Suppressor macrophage (primary cell): ENCODE measurements at places on chromosomes 13 and 19.

- no peak for DNase-seq
These were observed 77.5 kb downstream of the LHFPL6 start for GRCh38 chr13:39525506-39525905.

- DNase-seq, result peak; percentile 43
These were observed 27.3 kb downstream of the TMEM255B start for GRCh38 chr13:113786262-113786841.

DNA sequence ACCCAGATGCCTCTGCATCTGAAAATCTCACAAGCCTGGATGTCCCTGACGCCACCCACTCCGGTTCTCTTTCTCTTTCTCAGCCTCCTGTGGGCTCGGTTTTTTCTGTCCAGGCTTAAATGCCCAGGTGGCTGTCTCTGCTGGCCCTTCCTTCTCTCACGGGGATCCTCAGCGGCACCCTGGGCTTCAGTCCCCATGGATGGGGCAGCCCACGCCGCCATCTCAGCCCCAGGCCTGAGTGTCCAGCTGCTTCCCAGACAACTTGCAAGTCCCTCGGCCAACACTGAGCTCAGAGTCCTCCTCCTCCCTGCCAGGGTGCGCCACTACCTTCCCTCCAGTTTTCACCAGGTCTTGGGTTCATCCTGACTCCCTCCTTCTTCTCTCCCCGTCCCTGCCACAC lies 6.4 kb downstream of the FBN3 start:
- no peak for DNase-seq

DNA sequence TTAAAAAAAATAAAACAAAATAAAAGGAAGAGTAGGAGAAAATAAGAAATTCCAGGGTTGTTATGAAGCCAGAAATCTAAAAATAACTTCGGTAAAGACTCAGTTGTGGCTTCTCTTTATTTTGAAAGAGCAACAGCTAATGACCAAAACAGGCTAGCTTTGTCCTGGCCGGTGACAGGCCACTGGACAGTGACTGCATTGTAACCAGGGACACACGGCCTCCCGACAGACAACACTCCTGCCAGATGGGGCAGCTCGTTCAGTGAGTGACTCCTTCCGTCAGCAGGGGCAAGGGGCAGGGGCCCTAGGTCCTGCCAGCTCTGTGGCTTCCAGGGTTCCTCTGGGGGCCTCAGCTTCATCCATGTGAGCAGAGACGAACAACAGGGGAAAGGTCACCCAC lies 173.4 kb downstream of the KATNAL1 start:
- no peak for DNase-seq

GRCh38 chr13:76888421-76888820 lies 2.2 kb upstream of the KCTD12 start:
- DNase-seq, result no peak

DNA sequence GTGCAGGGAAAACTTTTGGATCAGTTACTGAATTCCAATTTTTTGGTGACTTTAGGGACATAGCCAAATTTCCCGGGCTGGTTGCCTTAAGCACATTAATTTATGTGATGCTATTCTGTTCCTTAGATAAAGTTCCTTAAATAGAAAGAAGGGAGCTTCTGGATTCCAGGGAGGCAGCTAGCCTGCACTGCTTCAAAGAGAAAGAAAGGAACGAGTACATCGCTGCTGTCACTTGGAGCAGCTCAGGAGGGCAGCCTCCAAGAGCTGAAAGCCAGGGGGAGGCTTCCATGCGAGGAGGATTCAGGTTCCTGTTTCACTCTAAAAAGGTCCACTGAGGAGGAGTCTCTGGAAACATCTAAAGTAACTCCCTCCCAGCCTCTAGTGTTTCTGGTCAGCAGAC lies 55.7 kb downstream of the FAM124A start:
- no peak for DNase-seq

DNA sequence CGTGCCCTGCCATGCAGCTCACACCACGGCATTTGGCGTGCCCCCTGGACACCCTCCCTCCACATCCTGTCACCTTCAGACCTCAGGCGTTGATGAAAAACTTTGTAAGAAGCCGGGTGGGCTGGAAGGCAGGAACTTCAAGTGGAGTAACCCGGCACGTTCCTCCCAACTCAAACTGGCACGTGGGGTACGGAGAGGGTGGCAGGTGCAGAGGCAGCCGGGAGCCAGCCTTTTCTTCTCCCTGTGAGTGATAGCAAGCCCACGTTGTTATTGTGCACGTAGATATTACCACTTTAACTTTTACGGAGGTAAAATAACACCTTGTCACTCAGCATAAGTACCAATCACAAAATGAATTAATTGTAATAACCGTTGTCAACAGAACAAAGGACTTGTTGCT lies 198.0 kb downstream of the ZNF536 start:
- no peak for DNase-seq

DNA sequence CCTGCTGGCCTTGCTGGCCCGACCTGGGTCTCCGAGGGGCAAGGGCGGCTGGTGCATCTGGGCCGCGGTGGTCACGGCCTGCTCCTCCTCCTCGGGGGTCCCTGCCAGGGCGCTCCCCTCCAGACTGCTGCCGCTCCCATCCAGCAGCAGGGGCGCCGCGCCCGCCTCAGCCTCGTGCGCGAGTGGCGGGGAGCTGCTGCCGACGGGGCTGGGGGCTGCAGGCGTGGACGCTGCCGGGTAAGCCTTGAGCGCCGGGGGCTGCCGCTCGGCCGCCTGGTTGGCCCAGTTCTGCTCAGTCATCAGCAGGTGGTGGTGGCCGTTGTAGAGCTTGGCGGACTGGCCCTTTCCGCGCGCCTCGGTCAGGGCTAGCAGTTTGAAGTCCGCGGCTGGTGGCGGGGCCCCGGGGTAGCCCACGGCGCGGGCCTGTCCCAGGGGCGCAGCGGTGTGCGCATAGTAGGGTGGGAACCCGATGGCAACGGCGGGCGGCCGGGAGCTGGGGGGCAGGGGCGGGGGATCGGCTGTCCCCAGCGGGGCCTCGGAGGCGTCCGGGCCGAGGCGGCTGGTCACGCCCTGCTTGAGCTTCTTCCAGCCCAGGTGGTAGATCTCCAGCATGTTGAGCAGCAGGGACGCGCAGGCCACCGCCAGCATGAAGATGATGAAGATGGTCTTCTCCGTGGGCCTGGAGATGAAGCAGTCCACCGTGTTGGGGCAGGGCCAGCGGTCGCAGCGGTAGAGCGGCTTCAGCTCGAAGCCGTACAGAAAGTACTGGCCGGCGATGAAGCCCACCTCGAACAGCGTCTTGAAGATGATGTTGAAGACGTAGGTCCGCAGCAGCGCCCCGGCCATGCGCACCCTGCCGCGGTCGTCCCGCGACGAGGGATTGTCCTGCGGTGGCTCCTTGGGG lies 18.6 kb downstream of the GJA3 start:
- no peak for DNase-seq

DNA sequence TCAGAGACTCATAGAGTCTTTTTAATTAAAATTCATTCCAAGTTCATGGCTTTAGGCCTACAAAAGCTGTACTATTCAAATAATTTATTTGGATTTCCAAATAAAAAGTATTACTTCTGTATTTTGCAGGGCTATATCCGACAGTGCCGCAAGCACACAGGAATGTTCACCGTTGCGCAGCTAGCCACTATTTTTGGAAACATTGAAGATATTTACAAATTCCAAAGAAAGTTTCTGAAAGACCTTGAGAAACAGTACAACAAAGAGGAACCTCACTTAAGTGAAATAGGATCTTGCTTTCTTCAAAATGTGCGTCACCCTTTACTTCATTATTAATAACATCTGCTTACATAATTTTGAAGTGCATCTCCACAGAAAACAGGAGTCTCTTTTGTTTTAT lies 20.5 kb upstream of the C1QTNF9 start:
- DNase-seq, result peak; percentile 80

- no peak for DNase-seq
These were observed 1102.1 kb downstream of the DIAPH3 start for GRCh38 chr13:59061621-59062020.

- no peak for DNase-seq
These were observed 229.1 kb downstream of the KCNRG start for GRCh38 chr13:50244355-50244712.

DNA sequence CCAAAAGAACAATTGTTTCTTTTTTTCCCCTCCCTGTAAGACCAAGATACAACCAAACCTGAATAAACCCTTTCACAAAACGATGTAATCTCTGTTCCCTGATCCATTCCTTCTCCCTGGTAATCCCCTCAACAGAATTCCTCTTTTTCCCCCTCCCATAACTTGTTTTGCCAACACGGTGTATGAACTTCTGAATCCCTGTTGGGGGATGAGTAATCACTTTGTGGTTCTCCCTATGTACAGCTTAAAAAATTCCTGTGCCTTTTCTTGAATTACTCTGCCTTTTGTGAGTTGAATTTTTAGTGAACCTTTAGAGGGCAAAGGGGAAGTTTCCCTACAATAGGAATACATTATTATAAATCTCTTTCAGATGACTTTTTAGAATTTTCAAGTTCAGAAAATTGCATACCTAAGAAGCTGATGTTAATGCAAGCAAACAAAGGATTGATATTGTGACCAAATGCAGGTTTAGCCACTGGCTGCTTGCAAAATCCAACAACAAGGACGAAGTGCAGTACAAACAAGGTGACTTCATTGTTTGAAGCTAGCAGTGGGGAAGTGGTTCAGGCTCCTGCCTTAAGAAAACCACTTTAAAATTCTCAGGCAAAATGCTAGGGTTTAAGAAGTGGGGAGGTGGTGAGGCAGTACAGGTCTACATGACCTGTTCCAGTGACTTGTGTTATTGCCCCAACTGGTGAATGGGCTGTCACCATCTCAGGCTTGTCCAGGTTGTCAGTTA lies 15.0 kb upstream of the EPSTI1 start:
- no peak for DNase-seq

DNA sequence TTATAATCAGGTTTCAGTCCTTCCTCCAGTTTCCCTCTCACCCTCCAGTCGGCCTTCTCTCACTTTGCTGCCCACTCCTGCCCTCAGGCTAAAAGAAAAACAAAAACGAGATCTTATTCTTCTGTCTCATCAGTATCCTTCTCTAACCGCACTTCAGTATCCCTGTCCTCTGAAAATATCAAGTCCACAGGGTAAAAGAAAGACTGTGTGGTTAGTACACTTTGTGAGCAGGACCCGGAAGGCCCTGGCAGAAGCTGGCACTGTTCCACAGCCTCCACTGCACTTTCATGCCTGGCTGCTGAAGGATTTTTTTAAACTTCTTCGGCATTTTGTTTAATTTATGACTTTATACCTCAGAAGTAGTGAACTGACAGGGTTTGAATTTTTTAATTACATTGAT lies 51.8 kb downstream of the TM9SF2 start:
- no peak for DNase-seq

DNA sequence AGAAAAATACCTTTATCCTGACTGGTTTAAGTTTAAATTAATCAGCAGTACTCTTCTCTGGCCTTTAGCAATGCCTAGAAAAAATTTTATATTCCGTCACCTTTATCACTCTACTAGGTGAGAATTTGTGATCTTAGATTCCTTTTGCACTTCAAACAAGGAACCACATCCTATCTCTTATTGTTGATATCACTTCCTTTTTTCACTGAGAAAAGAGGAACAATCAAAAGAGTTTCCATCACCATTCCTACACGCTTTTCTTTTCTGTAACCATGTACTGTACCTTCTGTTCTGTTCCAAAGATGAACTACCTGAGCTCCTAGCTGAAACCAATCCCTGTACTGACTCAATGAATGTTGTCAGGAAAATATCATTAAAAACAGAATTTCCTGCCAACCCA lies 1379.0 kb upstream of the MIR17HG start:
- peak; percentile 34 for DNase-seq

DNA sequence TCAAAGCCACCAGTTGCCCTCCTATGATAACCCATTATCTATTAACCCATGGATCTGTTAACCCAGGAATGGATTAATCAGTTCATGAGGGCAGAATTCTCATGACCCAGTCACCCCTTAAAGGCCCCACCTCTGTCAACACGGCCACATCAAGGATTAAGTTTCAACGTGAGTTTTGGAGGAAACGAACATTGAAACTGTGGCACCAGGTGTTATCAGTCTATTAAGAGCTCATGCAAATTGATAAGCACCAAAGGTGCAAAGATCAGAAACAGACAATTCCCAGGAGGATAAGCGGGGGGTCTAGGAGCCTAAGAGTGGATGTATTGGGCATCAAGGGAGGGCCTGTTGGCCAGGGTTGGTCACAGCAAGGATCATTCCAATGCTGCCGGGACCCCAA lies 19.9 kb upstream of the ELAVL1 start:
- no peak for DNase-seq

DNA sequence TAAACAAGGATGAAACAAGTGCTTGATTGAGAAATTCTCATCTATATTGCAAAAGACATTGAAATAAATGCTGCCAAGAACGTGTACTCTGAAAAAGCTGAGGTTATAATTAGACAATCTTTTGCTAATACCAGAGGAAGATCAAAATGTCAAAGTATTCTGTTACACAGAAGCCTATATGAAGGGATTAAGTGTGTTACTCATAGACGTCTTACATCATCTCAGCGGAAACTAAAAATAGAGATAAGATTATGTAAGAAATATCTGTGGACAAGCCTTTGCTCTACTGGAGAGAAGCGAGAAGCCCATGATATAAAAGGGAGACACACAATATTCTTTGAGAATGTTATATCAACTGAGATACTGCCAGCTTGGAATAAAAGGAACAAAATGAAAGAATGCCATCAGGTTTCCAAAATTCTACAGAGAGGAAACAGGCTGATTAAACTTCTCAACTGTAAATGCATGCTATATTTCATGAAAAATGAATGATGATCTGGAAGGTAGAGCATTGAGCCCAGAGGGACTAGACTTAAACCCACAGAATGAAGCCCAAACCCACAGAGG lies 699.0 kb downstream of the GPC5 start:
- peak; percentile 1 for DNase-seq

DNA sequence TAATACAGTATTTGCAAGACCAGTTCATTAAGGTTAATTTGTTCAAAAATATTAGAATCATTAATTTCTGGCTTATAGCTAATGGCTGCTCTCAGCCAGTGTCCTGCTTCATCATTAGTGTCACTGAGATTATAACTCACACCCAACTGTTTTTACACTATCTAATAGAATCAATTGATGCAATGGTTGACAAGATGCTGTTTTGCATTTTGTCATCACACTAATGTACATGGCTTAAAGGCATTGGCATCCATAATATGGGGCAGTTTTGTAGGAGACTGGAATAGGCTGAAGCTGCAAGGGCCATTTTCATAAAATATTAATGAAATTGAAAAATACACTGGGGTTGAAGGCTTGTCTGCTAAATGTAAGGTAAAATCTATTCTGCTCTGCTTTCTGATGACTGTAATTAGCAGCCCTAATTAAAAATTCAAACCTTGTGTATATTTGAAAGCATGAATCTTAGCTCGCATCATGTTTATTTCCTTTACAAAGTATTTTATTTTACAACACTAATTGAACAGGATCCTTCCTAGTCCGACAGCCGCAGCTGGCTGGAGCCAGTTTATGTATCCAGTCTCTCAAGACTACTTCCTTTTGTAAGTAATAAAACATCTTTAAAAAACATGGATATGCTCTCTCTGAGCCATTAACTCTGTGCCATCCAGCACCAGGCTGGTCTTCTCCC lies 296.7 kb downstream of the POU4F1 start:
- DNase-seq, result no peak

DNA sequence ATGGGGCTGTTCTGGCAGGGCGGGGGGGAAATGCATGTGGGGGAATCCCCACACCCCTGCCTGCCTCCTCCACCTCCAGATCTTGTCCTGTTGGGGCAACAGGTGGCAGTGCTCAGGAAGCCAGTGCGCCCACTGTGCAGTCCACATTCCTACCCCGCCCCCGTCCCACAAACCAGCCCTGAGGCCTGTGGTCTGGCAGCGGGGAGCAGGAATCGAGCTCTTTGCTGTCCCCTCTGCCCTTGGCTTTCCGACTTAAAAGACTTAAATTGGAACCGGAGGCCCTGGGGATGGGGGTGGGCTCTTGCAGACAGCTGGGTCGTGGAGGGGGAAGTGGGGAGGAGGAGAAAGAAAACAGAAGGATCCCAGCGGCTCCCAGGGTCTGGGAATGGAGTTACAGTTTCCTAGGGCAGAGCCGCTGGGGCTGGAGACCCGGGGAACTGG lies 4.3 kb downstream of the NANOS3 start:
- peak; percentile 45 for DNase-seq
